ENCODE measurements at places on chromosomes 2 and 18.
A peak's percentile ranks its signal among the peaks of the same experiment; 100 is the strongest.

DNA sequence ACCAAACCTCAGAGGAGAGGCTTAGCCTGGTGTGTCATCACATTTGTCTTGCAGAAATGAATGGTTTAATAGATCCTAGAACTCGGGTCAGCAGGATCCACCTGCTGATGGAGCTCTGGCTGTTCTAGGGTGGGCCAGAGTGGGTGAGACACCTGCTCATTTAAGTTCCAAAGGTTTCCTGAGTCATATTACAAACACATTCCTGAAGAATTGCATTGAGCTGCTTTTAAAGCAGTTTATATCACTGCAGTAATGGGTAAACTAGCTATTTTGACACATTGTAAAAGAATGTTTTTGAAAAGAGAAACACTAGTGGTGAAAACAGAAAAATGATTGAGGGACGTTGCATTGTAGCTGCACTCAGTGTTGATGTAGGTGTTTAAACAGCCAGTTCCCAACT, 175.3 kb upstream of the TCF4 start:
- DNase-seq: no peak

DNA sequence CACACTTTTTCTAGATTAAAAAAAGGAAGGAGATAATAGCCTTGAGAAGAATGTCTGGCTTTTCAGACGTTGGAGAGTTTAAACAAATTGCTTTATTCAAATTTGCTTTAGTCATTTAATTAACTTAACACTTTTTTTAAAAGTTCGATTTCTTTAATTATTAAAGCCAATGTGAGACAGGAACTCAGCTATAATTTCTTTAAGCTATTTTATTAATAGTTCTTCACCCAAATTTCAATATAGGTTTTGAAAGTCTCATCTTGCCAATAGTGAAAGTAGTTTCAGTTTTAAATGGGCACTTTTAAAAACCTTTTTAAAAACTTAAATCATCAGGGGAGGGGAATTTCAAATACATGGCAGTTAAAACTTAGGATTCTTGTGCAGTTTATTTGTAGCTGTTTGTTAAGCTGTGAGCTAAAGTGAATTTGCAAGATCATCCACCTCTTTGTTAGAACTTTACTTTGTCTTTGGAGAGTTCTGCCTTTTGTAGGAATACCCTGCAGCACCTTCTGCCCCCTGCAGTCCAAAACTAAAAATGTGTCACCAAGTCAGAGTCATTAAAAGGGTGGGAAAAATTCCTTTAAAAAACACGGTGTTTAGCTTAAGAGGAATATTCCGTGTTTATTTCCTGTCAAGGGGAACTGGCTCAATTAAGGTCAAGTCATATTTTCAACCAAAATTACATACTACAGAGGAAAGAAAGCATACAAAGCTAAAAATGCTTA, 4.6 kb downstream of the TGIF1 start:
- DNase-seq: peak; percentile 30

- DNase-seq: no peak
Observed at GRCh38 chr2:98452396-98453027, 7.9 kb downstream of the INPP4A start.

DNA sequence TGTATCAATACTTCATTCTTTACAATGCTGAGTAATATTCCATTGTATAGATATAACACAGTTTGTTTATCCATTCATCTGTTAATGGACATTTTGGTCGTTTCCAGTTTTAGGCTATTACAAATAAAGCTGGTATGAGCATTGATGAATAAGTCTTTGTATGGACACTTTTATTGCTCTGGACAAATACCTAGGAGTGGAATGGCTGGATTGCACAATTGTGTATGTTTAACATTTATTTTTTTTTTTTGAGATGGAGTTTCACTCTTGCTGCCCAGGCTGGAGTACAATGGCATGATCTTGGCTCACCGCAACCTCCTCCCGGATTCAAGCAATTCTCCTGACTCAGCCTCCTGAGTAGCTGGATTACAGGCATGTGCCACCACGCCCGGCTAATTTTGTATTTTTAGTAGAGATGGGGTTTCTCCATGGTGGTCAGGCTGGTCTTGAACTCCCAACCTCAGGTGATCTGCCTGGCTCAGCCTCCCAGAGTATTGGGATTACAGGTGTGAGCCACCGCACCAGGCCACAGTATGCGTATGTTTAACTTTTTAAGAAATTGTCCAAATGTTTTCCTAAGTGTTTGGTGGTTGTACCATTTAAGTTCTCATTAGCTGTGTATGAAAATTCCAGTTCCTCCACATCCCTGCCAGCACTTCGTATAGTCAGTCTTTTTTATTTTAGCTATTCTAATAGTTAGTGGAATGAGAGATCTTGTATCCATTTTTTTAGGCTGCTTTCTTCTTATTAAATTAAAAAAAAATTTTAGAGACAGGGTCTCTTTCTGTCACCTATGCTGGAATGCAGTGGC, 194.9 kb upstream of the HAAO start:
- no peak for DNase-seq

- DNase-seq: no peak
Observed at GRCh38 chr2:174901075-174901474, 104.1 kb downstream of the CHN1 start.

GRCh38 chr2:191045141-191045540, 31.2 kb upstream of the STAT1 start:
- DNase-seq: no peak

DNA sequence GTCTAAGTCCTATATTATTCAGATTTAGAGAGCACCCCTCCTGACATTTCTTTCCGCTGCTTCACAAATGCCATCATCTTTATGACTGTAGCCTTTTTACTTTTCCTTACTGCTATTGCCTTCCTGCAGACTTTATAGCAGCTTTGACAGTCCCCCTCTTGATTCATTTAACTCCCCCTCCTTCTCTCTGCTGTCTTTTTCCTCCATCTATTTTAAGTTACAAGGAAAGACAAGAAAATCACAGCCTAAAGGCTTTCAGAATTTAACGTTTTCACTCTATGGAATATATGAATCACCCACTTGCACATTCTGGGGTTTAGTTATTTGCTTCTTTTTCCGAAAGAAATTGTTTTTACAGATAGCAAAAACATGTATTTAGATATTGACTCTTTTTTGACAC, 183.4 kb upstream of the SETBP1 start:
- DNase-seq: no peak

DNA sequence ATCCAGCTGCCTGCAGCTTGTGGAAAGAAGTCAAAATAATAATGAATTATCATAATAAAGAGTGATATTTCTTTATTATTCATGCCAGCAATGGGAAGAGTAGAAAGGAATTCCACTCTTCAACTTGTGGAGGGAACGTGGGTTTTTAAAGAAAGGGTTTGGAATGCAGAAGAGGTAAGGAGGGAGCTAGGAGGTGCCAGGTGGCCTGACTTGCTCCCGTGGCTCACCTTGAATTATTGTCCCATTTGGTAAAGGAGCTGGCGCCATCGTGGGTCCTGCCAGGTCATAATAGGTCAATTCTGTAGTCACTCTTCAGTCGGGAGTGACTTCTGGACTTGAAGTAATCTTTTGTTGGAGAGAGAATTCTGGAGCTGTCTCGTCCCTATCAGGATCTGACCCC, 95.2 kb upstream of the BARD1 start:
- DNase-seq: no peak

GRCh38 chr18:57853864-57854263, 50.7 kb upstream of the ATP8B1 start:
- no peak for DNase-seq

DNA sequence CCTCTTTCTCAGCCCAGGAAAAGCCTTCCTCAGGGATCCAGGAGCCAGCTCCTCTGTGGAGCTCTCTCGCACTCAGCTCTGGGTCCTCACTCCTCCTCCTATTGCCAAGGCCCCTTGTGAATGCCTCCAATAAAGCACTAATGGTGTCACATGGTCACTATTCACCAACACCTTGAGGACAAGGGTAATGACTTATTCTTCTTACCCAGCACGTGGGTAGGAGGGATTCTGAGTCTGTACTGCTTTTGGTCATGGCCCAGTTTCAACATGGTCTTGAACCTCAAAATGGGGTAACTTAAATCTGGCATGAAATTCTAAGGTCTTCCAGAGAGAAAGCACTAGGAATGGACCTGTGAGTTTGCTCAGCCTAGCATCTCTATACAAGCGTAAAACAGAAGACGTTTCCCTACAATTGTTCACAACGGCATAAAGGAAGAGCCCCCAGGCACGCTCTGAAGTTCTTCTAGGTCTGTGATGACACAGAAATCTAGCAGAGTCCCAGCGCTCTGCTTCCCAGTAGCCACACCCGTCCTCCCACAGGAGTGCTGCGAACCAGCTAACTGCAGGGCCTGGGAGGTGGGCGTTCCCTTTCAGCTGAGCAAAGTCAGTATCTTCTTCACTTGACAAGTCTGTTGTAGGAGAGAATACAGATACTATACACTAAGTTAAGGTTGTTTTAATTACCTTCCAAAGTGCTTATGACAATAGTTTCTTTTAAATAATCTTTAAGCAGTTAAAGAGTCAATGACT, 14.6 kb upstream of the KIDINS220 start:
- no peak for DNase-seq

GRCh38 chr2:134634054-134634753, 84.6 kb downstream of the TMEM163 start:
- no peak for DNase-seq

DNA sequence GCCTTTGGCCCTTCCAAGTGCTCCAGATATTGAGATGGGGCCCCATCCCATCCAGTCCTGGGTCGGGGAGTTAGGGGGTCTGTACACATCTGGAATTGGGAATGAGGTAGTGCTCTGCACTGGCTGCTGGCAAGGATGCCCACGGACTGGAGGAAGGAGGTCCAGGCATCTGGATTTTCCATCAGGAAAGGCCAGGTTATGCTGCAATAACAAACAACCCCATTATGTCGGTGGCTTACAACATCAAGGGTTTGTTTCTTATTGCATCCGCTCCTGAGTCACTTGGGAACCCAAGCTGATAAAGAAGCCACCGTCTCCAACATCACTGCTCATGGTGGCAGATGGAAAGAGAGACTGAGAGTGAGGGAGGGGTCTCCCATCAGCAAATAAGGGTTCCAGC, 229.9 kb downstream of the TFCP2L1 start:
- DNase-seq: no peak

DNA sequence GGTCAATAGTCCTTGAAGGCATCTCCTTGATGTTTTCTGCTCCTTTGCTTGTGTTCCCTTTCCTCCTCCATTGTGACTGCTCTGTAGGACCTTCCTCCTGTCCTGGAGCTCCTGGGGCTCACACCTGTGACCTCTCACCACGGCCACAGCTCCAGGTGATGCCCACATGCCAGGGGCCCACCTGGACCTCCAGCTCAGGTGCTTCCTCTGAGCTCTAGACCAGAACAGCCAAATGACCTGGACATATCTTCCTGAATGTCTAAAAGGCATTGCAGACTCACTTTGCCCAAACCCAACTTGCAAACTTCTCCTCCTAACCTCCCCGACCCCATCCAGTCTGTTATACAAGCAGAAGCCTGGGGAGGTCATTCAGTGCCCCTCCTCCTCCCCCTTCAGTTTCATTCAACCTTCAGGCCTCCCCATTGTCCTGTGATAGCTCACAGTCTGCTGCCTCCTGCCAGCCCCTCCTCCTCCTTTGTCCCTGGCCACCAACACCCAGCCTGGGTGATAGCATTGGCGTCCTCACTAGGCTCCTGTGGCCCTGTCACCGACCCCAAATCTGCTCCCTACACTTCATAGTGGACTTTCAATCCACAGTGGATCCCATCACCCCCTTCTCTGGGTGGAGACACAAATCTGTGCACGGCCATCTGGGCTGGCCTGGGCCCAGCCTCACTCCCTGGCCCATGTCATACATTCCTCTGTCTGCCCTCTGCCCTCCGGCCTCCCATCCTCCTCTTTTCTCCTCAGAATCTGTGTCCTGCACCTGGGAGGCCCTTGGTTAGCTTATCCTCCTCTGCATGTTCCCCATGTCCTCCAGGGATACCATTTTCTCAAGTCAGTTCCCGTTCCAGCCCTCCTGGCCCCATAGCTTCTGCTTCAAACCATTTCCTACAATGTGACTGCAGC, 310.4 kb upstream of the HDAC4 start:
- no peak for DNase-seq

DNA sequence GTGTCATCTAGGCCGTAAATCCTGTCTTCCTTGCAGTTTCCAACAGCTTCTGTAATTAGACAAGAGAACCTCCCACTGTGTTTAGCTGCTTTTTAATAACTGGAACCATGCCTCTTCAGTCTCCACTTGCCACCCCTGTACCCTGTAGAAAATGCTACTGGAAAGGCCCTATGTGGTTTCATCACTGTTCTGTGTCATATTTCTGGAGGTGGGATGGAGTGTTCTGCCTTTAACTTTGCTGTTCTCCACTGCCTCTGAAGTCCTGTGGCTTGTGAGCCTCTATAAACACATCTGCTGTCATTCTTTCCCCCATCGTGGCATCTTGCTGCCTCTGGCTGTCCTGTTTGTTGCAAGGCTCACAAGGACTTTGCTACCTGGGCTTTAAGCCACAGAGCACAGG, 17.9 kb downstream of the MGAT5 start:
- DNase-seq: no peak

DNA sequence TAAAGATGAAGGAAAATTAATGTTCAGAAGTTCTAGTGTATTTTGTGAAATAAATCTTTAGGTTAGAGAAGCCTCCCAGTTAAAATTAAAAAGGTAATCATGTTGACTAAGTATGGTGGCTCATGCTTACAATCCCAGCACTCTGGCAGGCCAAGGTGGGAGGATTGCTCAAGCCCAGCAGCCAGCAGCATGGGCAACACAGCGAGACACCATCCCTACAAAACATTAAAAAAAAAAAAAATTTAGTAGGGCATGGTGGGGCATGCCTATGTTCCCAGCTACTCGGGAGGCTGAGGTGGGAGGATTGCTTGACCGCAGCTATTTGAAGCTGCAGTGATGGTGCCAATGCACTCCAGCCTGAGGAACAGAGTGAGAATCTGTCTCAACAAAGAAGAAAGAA, 17.9 kb downstream of the XPO1 start:
- DNase-seq: no peak

DNA sequence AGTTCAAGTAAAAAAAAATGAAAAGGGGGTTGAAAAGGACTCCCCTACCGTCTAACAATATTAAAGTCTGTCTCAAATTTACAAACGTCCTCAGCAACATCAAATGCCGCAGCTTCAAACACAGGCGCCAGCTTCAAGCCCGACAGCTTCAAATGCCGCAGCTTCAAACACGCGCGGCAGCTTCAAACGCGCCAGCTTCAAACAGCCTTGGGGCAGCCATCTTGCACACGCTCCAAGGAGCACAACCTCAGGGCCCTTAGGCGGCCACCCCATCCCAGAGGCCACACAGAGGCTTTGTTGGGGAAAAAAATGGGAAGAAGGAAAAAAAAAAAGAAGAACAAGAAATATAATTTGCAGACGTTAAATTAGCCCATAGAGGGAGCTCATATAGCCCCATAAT, 244.4 kb upstream of the VRK2 start:
- DNase-seq: no peak

DNA sequence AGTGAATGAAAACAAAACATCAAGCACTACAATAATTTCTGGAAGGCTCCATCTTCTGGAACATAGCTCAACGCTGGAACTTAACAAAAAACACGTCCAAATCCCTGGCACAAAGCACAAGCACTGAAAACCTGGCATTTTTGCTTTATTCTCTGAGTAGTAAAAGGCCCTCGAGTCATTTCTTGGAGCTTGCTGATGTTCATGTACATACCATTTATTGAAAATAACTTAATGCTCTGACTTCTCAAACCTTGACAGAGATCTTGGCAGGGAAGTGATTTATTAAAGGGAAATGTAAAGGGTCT, 76.5 kb upstream of the STK17B start:
- no peak for DNase-seq

GRCh38 chr2:216394881-216395280, 17.4 kb upstream of the SMARCAL1 start:
- no peak for DNase-seq

Measured in NCI-H2081 (cell line).